Stimulated activated CD8-positive, alpha-beta memory T cell treated with anti-CD3 and anti-CD28 coated beads, Interleukin-4, amount 100 ng/mL, for 1 hour (primary cell): ENCODE measurements at places on chromosomes 6 and 20.

- DNase-seq, result no peak
Measured at GRCh38 chr6:83518816-83519480, 6.6 kb downstream of the PRSS35 start.

- DNase-seq, result no peak
Measured at GRCh38 chr20:50346374-50347283, 156.0 kb downstream of the CEBPB start.

DNA sequence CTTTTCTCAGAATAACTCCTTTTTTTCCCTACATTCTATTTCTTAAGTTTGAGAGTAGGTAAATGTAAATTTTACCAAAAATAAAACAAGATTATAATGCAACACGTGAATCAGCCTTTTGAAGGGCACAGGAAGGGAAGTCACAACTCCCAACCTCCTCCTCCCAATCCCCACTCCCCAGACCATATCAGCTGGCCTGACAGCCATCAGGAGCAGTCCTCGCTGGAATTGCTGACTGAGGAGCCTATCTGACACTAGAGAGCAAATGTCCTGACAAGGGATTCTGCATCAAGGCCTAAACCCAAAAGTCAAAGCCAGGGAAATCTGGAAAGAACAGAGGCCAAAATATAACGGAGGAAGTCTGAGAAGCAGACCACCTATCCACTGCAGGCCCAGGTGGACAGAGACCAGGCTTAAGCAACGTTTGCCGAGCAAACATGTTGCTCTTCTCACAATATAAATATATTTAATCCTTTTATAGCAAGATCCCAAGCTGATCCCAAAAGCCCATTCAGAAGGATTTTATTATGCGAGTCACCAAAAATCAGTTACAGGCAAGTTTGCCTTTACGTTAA, 2.5 kb downstream of the RRAGD start:
- DNase-seq, result no peak

DNA sequence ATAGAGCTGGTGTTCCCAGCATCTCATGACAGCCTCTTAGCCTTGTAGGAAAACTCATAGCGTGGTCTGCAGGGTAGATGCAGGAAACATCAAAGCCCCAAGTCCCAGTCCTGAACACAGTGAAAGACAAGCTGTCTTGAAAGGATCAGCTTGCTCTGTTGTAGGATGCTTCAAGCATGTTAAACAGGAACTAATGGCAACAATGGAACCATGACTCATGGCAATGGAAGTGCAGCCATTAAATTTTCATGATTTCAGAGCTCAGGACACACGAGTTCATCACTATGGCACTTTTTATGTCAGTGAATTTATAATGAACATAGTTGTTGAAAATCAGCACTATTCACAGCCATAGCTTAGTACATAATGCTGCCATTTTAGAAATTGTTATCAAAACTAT, 367.7 kb downstream of the KIF16B start:
- DNase-seq, result no peak

DNA sequence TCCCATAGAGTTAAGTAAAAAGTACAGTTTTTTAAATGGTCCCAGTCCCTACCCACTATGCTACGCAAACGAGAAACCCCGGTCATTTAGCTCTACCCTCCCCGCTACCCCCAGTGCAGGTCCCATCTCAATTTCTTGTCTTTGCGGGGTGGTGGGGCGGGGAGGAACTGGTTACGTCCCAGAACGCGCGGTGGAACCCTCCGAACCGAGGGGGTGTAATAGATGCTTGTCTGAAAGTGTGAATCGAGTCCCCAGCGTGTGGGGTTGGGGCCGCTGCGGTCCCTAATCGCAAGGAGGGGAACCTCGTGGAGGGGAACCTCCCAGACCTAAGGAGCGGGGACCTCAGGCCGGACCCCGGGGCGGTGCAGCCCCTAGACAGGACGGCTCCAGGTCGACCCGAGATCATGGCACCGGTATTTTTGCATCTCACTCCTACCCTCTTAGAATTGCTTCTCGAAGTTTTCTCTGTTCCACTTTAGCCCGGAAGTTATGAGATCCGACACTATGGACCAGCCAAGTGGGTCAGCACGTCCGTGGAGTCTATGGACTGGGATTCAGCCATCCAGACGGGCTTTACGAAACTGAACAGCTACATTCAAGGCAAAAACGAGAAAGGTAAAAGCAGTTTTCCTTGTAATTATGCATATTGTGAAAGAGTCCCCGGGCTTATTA, 779 bp downstream of the HEBP2 start:
- no peak for DNase-seq

DNA sequence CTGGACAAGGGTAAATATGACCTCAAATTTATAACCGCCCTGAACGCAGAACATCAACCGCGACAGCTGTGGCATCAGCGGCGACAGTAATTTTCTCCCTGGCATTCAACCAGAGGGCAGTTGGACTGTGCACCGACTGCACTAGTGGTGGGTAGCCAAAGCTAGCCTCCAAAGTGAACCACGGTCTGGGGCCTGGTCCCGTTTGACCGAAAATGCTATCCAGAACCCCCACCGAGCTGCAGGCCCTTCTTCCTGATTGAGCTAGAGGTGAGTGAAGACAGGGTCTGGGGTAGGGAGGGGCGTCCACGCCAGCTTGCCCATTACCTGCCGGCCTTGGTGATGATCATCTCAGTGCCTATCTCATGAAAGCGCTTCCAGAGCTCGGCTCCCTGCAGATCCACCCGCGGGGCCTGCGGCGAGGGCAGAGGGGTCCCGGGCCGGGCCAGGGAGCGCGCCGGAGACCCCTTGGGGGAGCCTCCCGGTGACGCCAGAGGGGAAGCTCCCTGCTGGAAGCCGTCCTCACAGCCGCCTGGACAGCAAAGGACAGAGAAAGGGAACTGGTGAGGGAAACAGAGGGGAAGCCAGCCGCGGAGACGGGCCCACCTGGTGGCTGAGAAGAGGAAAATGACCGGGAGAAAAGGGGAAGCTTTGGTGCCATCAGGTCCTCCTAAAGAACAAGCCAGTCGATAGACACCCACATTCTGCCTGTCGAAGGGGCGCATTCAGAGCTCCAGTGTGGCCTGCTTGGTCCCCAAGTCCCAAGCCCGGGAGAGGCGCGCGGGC, 2.0 kb downstream of the TBX18 start:
- DNase-seq, result no peak

GRCh38 chr6:19664050-19664449, 173.1 kb upstream of the ID4 start:
- no peak for DNase-seq

GRCh38 chr20:7161690-7162089, 394.2 kb downstream of the BMP2 start:
- DNase-seq, result no peak

- no peak for DNase-seq
Measured at GRCh38 chr6:155216312-155217046, 47.3 kb upstream of the CLDN20 start.

DNA sequence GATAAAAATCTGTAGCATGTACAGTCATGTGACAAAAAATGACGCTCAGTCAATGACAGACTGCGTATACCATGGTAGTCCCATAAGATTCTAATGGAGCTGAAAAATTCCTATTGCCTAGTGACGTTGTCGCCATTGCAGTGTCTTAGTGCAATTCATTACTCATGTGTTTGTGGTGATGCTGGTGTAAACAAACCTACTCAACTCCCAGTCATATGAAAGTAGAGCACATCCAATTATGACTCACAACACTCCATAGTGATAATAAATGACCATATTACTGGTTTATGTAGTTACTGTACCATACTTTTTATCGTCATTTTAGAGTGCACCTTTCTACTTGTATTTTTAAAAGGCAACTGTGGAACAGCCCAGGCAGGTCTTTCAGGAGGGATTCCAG, 45.0 kb downstream of the TFAP2A start:
- no peak for DNase-seq

GRCh38 chr6:15879371-15880261, 216.8 kb upstream of the DTNBP1 start:
- no peak for DNase-seq

GRCh38 chr6:2857580-2858337, 16.1 kb upstream of the SERPINB1 start:
- DNase-seq, result no peak

- no peak for DNase-seq
Measured at GRCh38 chr6:148973538-148974208, 226.8 kb downstream of the UST start.

DNA sequence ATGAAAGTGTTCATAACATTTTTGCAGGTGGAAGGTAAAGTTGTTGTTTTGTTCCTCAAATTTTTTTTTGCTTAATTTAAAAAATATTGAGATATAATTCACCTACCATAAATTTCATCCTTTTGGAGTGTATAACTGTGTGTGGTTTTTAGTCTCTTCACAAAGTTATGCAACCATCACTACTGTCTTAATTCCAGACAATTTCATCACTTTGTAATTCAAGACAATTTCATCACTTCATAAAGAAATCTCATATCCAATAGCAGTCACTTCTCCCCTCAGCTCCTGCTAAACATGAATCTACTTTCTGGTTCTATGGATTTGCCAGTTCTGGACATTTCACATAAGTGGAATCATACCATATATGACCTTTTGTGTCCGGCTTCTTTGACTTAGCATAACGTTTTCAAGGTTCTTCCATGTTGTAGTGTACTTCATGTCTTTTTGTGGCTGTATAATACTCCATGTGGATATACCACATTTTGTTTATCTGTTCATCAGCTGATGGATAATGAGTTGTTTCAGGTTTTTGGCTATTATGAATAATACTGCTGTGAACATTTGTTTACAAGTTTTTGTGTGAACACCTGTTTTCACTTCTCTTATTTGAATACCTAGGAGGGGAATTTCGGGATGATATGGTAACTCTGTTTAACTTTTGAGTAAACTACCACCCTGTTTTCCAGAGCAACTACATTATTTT, 18.8 kb downstream of the ZFAND3 start:
- no peak for DNase-seq

- no peak for DNase-seq
Measured at GRCh38 chr20:48661575-48662455, 166.0 kb downstream of the PREX1 start.

DNA sequence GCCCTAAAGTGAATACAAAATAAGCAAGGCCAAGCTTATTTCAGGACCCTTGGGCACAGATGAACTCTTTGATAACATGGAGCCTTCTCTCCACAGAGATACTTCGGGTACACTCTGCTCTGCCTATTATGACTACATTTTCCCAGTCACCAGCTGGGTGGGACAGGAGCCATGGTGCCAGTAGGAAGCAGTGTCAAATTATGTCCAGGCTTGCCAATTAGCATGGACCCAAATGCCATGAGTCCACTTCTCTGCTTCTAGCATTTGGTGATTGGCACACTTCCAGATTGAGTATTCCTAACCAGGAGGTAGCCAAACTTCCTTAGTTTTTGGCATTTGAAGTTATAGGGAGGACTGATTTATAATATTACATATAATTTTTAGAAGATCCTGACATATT, 513.8 kb upstream of the HTR1E start:
- DNase-seq, result no peak

- peak; percentile 84 for DNase-seq
Measured at GRCh38 chr20:36573103-36573797, at the start of gene TGIF2. Gene TGIF2 (plus strand): TSS chr20:36573597. CDS start chr20:36578775, 5,178 bp downstream.

- DNase-seq, result no peak
Measured at GRCh38 chr20:4508773-4509172, 212.9 kb upstream of the PRND start.

- DNase-seq, result no peak
Measured at GRCh38 chr20:53926428-53927028, 143.9 kb downstream of the BCAS1 start.

- DNase-seq, result no peak
Measured at GRCh38 chr6:82957171-82957867, 108.3 kb downstream of the UBE3D start.

- no peak for DNase-seq
Measured at GRCh38 chr20:49210757-49211110, 8.5 kb upstream of the DDX27 start.

- DNase-seq, result no peak
Measured at GRCh38 chr6:162922563-162923166, 194.9 kb downstream of the PACRG start.

GRCh38 chr20:45363611-45364492, 896 bp downstream of the SYS1 start:
- DNase-seq, result no peak

DNA sequence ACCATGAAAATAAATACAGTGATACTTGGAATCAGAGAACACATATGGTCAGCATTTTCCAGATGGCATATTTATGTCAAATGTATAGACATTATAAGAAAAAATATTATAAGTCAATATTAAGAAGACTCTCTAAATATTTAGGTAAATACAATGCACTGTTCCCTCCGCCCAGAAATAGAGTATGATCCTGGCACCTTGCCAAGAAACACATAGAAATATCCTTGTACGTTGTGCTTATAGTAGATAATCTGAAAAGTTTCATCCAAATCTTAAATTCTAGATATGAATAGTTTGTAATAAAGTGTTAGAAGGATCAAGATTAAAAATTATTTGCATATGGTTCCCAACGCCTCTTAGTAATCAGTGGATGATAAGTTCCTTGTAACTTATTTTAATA, 645.8 kb upstream of the GJE1 start:
- no peak for DNase-seq

GRCh38 chr6:14187406-14187805, 69.8 kb downstream of the CD83 start:
- no peak for DNase-seq

- no peak for DNase-seq
Measured at GRCh38 chr6:52328729-52329128, 33.2 kb upstream of the PAQR8 start.

DNA sequence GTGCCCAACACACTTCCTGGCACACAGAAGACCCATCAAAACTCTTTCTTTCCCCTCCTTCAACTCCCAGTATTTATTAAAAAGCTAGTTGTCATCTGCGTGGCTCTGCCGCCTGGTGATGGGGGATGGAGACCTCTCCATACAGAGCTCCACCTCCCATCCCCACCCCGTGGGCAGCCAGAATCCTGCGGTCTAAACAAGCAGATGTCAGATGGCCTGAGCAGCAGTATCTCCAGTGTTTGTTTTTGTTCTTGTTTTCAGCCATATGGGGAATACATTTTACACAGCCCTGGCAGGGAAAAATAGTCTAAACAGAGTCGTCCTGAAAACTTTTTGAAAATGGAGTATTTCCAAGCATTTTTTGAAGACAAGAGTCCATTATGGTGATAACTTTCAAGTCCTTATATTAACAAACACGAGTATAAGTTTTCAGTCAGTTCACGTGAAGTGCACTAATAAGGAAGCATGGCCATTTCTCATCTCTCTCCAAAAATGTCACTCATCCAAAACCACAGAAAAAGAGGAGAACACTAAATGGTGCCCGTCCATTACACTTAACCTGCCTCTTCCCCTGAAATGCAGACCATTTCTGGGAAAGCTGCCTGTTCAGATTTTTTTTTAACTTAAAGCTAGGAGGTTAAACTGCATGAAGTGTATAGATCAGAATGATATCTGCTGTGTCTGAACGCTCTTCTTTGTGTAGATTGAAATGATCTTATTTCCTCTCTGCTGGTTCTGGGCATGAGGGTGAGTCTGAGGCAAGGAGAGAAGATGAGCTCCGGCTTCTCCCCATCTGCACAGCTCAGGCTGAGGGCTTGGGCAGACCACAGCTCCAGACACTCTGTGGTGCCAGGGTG, 91.0 kb downstream of the TCP11 start:
- DNase-seq, result no peak

GRCh38 chr6:43368259-43369160, 937 bp downstream of the ZNF318 start:
- DNase-seq, result no peak
